ENCODE measurements at places on chromosomes 7 and 10.

GRCh38 chr10:102347236-102347828 lies 48.2 kb upstream of the NFKB2 start:
- DNase-seq, result no peak

DNA sequence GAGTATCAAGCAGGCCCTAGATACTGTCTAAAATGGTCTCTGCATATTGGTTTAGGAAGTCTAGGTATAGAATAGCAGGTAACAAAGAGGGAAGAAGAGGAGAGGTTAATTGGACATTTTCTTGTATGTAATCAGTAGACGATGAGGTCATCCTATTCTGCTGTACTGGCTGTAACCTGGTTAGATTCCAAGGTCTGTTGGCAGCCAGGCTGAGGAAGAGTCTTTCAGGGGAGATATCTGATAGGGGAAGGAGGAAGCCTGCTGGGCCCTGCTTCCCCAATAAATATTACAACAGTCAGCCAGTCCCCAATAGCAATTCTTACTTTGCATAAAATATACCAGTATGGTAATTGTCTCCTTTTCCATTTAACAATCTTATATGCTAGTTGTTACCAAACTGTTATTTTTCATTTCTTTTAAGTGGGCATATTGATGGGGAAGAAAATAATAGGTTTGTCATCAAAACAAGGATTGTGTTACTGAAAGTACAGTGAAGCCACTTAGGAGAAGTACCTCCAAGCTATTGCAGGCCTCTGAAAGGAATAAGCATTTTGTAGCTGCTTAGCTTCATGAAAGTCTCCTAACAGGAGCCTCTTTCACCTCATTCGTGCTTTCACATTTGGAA lies 186.4 kb downstream of the LRRC4 start:
- no peak for DNase-seq

DNA sequence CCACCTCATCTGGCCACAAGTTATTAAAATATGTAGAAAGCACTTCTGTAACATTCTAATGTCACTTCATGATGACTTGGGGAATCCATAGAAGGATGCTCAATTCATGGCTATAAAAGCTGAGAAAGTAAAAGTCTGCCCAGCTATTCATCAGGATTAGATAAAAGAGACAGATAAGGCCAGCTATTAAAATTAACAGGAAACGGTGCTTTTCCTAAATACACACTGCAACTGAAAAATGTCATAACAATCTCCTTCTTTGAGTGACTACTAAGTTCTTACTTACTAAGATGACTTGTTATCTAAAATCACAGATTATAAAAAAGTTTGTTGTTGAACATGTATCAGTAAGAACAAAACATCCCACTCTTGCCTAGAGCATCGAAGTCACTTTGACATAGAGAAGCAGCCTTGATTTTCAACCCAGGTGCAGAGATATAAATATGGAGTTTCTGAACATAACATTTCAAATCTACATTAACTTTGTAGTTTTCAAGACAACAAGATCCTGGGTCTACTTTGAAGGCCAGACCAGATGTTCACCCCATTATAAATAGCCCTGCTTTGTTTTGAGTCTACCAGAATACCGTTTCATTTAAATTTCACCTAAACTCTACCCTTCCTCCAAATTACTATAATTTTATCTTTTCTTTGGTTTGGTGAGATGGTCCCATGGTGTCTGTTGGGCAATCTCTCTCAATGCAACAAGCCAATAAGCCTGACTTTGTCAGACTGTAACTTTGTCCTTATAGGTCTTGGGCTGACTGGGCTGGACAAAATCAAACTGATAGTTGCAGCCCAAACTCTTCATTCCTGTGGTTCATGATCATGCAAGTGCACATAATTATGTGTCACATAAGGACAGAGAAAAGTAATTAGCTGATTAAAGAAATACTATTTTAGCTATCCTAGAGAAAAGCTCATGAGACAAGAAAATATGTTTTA lies 24.0 kb downstream of the HYCC1 start:
- no peak for DNase-seq

DNA sequence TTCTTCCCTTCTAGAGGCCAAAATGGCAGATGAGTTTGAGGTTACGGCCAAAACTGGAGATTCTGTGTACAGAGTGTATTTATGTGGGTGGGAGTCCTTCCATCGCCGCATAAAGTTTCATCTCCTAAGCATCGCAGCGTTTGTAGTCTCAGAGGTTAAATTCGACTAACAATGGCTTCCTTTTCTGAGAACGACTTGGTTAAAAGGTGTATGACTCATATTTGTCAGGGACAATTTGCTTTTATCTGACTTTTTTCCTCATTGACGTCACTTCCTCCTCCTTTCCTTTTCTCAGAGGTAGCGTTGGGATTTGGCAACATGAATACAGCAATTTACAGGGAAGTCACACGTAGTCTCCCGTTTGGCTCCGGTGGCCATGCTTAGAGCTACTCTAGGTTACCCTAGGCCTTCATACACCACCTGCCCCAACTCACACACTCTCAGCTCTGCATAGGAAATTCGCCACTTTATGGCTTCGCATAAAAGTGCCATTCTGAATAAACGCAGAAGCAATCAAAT lies 37.6 kb upstream of the TCF7L2 start:
- no peak for DNase-seq
